ENCODE measurements at places on chromosomes 1 and 21.

DNA sequence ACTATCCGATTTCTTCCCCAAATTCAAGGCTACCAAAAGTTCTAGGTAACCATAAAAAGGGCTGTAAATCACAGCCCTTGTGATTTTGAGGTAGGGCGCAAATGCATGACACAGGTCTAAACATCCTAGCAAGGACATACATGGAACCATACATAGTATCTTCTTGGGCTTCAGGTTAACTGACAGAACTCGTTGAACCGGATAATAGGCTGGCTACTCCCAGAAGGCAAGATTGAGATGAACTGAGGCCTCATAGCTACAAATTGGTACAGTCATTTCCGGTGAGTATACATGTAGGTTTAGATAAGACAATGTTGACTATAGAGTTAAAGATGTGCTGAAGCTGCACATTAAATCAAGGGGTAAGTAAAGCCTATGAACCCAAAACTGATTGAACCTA lies 27.3 kb upstream of the TP53BP2 start:
- DNase-seq: no peak

GRCh38 chr1:208248991-208249696 lies 5.0 kb upstream of the PLXNA2 start:
- DNase-seq: no peak

DNA sequence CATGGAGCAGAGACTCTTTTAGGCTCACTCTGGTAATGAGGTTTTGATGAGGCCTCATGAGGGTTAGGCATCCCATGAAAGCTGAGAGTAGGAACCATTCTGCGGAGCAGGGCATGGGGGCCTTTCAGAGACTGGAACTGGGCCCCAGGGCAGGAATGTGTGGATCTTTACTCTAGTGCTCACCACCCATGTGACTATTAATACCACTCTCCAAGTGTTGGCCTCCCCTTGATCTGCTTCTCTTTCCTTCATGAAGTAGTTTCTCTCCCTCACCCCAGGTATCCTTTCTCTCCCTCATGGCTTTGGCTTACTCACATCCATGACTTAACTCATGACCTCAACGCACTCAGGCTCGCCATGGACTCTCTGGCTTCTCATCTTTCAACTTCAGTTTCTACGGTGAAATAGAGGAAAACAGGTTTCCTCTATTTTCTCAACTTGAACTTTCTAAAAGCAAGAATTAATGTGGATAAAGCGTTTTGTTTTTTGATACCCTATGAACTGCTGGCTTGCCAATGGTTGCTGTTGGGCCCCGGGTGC lies 50.5 kb upstream of the GADD45A start:
- DNase-seq: no peak

DNA sequence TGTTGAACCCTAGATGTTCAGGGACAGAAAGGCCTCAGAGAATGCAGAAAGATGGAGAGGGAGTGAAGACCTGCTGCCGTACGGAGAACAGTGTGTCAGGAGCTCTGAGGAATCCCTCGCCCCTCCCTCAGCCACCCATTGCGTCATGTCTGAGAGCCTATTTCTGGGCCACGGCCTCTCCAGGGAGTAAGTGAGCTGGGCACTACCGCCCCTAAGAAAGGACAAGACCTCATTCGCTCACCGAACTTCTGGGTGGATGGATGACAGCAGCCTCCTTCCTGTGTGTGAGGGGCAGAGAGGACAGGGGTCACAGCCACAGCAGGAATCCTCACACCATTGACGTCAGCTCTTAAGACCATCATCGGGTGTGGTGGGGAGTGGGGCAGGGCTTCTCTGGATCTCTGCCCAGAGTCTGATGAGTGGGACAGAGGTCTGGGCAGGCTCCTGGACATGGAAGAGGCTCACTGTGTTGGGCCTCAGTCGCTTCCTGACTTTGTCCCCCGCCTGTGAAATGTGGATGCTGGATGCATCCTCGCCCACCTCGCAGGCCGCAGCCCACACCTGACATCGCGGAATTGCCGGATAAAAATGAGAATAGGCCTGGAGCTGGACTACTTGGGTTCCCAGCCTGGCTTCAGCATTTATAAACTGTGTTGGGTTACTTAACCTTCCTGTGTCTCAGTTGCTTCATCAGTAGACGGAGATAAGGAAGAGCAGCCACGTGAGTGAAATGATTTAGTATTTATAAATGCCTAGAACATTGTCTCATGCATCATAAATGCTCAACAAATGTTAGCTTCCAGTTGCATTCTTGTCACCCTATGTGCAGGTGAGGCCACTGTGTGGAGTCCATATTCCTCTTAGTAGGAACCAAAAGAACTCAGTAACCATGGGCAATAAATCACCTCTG lies 238.6 kb downstream of the TRABD2B start:
- no peak for DNase-seq

GRCh38 chr1:154454386-154455120 lies 47.5 kb upstream of the TDRD10 start:
- no peak for DNase-seq

DNA sequence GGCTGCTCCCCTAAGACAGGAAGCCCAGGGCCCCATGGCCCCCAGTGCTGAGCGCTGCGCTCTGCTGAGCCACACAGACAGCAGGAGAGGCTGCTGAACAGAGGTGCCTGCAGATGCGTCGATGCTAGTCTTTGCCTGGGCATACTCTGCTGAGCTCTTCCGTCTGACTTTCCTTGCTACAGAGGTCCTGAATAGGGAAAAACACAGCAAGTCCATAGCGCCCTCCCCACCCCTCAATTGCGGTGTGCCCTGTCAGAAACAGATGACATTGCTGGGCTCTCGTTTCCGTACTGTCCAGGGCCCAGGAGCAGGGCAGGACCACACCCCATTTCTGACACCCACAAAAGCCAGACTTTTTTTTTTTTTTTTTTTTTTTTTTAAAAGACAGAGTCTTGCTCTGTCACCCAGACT lies 252.5 kb downstream of the SDCCAG8 start:
- DNase-seq: peak; percentile 14

DNA sequence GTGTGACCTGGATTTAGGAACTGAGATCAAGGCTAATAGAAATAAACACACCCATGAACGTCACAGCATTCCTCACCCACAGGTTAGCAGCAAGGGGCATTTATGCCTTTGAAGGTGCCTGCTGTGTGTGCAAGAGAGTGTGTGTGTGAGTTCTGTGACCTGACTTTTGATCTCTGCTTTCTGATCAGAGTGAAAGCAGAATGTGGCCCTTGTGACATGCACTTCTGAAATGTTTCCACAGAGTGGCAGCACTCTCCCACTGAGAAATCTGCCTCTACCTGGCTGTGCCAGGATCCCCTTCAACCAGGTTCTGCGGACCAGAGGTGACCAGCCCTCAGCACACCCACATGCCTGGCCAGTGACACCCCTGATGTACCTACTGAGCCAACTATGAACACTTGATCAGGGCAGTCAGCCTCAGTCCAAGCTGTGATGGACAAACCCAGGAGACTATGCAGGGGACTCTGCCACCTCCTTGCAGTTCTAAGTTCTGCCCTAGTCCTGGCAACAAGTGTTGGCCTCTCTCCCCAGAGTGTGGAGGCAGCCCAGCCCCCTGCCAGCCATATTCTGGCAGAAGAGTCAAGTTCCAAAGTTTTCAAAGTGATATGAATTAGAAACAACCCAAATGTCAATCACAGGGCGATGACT lies 41.0 kb downstream of the RXRG start:
- no peak for DNase-seq

DNA sequence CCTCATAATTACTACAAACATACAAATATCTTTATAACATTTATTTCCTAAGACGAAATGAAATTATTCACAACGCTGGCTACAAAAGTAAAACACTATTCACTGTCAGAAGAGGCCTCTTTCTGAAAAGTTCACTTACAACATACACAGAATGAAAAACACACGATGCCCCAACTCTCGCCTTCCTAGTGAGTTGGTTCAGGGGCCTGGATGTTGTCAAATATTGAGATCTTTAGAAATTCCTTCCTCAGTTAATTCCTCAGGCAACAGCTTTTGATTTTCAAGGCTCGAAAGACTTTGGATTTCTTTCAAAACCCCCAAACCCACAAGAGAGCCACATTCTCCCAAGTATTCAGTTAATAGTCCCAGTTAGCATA lies 14.2 kb upstream of the KCNE1 start:
- no peak for DNase-seq

GRCh38 chr1:154695985-154696384 lies 88.0 kb upstream of the ADAR start:
- DNase-seq: no peak

DNA sequence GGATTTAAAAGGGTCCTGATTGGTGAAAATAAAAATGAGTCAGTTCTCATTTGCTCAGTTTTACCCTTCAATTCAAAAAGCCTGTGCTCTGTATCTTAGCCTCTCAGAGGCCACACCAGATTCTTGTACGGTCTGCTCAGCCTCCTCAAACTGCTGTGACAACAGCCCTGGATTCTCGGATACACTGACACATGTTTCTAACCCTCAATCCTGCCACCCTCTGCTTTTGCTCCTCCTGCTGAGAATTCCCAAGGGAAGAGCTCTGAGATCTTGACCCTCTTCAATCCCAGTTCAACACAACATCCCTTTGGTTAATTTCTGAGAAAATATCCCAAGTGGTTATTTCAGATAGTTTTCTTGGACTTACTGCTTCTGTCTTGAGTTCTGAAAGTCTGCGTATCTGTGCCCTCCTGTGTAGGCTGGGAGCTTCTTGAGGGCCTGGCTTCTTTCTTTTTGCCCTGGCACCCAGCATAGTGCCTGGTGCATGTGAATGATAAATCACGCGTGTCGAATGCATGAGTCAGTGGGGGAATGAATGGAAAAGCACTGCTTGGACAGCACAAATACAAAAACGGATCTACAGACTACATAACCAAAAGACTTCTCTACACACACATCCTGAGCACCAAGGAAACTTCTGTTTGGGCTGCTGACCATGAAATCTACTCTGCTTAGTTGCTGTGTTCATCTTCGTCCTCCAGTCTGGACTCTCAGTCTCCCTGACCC lies 24.5 kb downstream of the IRF2BP2 start:
- no peak for DNase-seq

DNA sequence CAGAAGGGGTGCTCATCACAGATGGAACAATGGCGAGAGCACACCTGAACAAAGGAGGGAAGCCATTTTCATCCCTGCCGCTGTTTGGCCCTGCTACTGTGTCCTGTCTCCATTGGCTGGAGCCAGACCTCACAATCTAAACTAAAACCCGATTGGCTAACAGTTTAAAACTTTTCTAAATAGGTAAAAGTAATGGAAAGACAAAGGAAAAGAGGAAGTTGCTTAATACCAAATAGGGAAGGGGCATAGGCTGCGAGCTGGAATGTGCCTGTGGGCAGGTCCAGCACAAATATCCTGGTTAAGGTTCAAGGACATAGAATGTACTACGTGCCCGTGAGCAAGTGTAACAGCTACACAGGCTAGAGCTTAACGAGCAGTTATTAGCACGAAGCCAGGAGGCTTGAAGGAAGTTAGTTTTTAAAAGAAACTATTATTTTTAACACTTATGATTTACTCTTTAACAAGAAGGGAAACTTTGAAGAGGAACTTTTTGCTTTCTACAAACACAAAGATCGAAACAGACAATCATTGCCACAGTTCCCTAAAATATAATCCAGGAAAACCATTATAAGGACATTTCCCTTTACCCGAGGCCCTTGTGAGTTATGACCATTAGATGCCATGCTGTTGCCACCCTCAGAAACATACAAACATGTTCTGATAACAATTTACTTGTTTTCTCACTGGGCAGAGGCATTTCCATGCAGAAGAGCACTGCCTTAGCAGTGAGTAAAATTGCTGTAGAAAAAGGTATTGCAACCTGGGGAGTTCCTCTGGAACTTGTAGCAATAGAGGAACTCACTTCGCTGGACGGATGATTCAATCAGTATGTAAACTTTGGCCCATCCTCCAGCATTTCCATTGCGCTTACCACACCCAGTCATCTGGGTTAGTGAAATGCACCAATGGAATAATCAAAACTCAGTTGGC lies 4.8 kb upstream of the PTTG1IP start:
- DNase-seq: no peak

Data from activated T-cell treated with anti-CD3 and anti-CD28 coated beads for 1 hour (primary cell).